ENCODE measurements at places on chromosomes 12 and 14. TPM values are rescaled to one million over a fixed set of nuclear protein-coding genes. Genes with fewer than 3 reads are reported as not detected.

The SYCP3 gene
- total RNA-seq, result 0.07 TPM

The ZFHX2 gene
- total RNA-seq, result 0.86 TPM

The SLC2A13 gene
- total RNA-seq, result 7.0 TPM

The FSCB gene
- not detected for total RNA-seq

The SDSL gene
- total RNA-seq, result 2.8 TPM

The OR6C6 gene
- total RNA-seq, result not detected

The PTPRB gene
- 173 TPM for total RNA-seq

The TESPA1 gene
- not detected for total RNA-seq

The COQ10A gene
- 8.6 TPM for total RNA-seq

The RILPL1 gene
- total RNA-seq, result 11.6 TPM

The DACT1 gene
- total RNA-seq, result 1.5 TPM

The C12orf54 gene
- total RNA-seq, result not detected

The MAP1LC3B2 gene
- 0.72 TPM for total RNA-seq

The CTSG gene
- not detected for total RNA-seq

The DHH gene
- total RNA-seq, result 5.3 TPM

The PTPN21 gene
- 7.5 TPM for total RNA-seq

The DUSP6 gene
- 238 TPM for total RNA-seq

The MARK3 gene
- 130 TPM for total RNA-seq

The OTX2 gene
- total RNA-seq, result not detected

The ANKRD33 gene
- 0.27 TPM for total RNA-seq

The LRFN5 gene
- 0.07 TPM for total RNA-seq

The ANKRD9 gene
- 9.1 TPM for total RNA-seq

The PMCH gene
- 0.36 TPM for total RNA-seq

The BIN2 gene
- total RNA-seq, result not detected

The SOCS4 gene
- 50.1 TPM for total RNA-seq

The PIWIL1 gene
- not detected for total RNA-seq

The GLIPR1L1 gene
- not detected for total RNA-seq

The C14orf132 gene
- 6.0 TPM for total RNA-seq

The OR4E2 gene
- not detected for total RNA-seq

The NKX2-8 gene
- total RNA-seq, result not detected

The GARIN6 gene
- not detected for total RNA-seq

The MGST1 gene
- 41.6 TPM for total RNA-seq

The RNASE4 gene
- 7.4 TPM for total RNA-seq

The ACSS3 gene
- 0.43 TPM for total RNA-seq

The GZMB gene
- total RNA-seq, result not detected

The TCTN2 gene
- total RNA-seq, result 17.9 TPM

The DBX2 gene
- total RNA-seq, result not detected

The CLMN gene
- 7.4 TPM for total RNA-seq

The ST8SIA1 gene
- total RNA-seq, result not detected

The AVPR1A gene
- not detected for total RNA-seq

The SOCS2 gene
- 8.3 TPM for total RNA-seq

The SLC2A14 gene
- total RNA-seq, result not detected

The EGLN3 gene
- 4.9 TPM for total RNA-seq

The C12orf56 gene
- total RNA-seq, result under 0.01 TPM

Measured in thoracic aorta endothelial cell (primary cell).